ENCODE measurements at places on chromosomes 7 and 10.

GRCh38 chr7:88311675-88312036 is 5.0 kb upstream of the STEAP4 start:
- DNase-seq = no peak

DNA sequence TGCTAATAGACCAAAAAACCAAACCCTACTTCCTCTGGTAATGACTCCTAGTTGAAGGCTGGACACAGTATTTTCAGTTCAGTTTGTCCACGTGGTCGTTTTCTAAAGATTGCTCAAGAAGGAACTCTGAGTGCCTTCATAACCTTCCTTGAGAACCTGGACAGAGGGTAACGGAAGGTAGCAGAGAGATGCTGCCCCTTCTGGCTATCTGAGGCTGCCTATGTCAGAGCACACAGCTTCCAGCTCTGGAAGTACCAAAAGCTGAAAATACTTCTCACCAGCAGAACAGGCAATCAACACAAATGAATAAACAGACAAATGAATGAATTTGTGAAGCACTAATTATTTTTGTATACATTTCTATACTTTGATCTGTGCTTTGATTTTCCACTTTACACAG is 85.2 kb downstream of the AMPH start:
- DNase-seq = no peak

DNA sequence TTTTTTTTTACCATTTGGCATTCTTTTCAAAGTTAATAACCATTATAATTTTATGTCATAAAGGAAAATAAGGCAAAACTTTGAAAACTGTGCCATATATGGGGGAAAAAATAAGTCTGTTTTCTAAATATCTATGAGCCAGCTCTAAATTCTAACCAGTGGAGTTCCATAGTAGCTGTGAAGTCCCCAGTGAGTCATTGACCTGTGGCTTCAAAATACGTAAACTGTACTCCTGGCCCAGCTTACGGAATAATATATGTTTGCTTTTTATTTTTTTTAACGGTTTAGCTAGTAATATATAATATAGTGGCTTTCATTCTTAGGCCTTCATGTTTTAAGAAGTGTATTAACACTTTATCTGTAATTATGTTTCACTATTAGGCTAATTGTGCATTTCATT is 20.5 kb downstream of the ZRANB1 start:
- no peak for DNase-seq

DNA sequence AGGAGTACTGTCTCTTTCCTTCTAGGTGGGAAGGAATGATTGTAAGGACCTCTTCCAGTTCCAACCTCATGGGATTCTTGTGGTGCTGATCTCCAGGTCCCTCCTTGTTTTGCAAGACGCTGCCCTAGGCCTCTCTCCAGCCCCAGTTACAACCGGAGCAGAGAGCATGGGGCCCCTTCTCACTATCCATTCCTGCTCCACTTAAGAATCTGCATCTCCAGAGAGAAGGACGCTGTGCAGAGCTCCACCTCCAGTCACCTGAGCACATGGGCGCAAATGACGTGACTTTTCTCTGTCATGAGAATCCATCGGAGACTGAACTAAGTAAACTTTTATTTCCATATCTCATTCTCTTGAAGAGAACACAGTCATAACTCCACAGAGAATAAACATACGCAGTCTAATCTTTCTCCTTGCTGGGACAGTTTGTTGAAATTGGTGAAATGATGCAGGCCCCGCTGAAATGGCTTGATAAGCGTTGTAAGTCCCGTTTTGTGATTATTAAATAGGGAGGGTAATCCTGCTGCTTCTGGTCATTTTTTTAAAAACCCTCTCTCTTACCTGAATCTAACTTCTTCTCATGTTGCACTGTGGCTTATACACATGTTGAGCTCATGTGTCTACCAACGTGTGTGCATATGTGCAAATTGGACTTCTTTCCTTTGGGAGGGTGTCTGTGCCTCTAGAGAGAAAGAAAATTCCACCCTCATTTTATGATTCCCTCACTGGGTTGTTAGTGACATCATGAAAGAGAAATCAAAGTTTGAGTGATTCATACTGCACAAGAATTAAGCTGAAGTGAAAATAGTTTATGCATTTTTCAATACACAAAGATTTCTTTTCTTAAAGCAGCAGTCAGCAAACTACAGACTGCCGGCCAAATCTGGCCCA is 133.2 kb upstream of the TBX20 start:
- no peak for DNase-seq

GRCh38 chr7:42247301-42247700 is 10.3 kb upstream of the GLI3 start:
- no peak for DNase-seq

GRCh38 chr10:125599194-125599593 is 83.8 kb downstream of the TEX36 start:
- DNase-seq = no peak

DNA sequence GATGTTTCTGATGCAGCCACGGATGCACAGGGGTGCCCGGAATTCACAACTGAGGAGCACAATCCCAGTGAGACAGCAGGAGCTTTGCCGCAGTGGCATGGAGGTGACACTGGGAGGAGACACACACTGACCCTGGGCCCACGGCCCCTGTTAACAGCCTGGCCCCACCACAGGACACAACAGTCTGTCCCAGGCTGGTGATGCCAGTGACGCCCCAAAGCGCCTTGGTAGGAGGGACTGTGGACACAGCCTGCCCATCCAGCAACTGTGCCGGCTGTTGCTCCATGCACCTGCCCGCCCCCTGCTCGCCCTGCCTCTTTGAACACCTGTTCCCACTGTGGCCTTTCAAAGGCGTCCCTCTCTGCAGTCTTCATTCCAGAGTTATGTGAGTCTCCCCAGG is 49.8 kb downstream of the KLF6 start:
- no peak for DNase-seq
